ENCODE measurements at places on chromosomes 3 and 15.

DNA sequence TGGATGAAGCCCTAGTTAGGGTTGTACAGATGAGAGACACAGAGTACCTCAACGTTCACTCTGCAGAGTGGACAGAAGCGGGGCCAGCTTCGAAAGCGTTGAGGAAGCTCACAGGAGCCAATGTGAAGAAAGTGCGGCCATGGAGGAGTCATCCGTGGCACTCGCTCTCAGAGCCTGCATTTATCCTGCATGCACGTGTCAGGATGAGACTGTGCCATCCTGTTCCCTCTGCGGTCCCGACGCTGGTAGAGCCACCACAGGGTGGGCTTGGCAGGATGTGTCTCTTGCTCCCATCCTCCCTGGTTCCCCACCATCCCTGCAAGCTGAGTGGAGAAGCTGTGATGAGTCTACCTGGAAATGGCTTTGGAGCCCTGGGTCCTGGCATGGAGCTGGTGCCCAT, 39.3 kb downstream of the KLHL25 start:
- DNase-seq = no peak

GRCh38 chr3:170572665-170573253, 13.1 kb downstream of the SLC7A14 start:
- DNase-seq = no peak

DNA sequence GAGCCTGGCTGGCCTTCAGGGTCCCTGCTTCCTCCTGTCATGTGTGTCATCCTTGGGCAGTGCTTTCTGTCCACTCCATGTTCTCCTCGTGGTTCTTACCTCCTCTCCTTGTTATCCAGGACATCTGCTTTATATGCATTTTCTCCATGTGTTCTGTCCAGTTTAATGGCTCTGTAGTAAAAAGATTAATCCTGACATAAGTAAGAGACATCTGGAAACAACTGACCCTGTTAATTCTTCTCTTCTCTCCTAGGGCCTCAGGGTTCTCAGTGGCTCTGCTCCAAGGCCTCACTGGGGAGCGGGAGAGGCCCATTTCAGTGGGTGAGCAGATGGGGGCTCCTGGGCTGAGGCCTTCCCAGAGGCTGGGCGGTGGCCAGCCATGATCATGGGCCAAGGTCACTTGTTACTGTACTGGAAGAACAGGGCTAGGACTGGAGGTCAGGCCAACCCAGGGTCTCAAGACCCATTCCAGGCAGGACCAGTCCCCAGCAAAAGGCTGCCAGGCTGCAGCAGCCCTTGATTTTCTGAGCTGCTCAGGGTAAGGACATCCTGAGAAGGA, 20.2 kb upstream of the CDCP1 start:
- DNase-seq = no peak

GRCh38 chr3:135982922-135983581, 17.5 kb downstream of the PPP2R3A start:
- DNase-seq = no peak

Measured in activated CD8-positive, alpha-beta memory T cell treated with anti-CD3 and anti-CD28 coated beads for 1 hour (primary cell).